Transverse colon (tissue), 4 donors: ENCODE measurements at places on chromosomes 12 and 14.

GRCh38 chr12:112001576-112001975, 11.4 kb downstream of the TMEM116 start:
- H3K4me1 ChIP-seq = peaks cover 7% of the 10 kb centered on the region
- DNase-seq = no peak
- H3K27ac ChIP-seq = no peak overlapping the region
- H3K36me3 ChIP-seq = no peaks in the 10 kb centered on the region
- H3K4me3 ChIP-seq = no peak overlapping the region

DNA sequence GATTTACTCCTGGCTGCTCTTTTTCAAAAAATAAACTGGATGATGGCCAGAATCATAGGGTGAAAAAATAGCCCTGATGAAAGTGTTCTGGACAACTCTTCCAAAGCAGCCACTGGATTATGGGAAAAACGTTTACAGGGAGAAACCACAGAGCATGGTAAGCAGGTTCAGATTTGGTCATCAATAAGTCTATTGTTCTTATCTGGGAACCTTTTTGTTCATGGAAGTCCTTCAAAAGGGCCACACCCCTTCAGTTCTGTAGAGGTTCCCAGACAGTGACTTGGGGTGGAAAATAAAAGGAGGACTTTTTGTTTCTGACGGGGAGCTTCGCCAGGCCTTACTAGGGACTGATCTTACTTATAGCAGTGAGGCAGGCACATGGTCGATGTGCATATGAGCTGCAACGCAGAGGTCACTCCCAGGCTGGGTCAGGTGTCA, 117.4 kb upstream of the SLC38A2 start:
- H3K27me3 ChIP-seq = no peaks in the 10 kb centered on the region
- DNase-seq = no peak

DNA sequence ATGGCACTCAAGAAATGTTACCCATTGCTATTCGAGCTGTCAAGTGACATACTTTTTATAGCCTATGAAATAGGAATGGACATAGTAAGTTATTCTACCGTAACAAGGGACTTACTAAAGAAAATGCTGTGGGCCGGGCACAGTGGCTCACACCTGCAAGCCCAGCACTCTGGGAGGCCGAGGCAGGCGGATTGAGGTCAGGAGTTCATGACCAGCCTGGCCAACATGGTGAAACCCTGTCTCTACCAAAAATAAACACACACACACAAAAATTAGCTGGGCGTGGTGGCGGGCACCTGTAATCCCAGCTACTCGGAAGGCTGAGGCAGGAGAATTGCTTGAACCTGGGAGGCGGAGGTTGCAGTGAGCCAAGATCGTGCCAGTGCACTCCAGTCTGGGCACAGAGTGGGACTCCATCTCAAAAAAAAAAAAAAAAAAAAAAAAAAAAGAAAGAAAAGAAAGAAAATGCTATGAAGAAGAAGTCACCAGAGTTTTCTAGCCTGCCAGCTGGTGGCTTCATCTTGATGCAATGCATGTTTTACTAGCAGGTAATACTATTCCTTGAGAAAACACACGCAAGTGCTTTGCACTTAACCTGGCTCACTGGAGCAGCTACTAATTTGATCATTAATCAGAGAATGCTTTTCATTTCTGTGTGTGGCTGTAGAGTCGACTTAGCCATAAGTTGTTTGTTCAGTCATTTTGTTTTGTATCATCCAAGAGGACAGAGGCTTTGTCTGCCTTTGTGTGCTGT, 166.7 kb upstream of the MYL2 start:
- no peak for DNase-seq
- H3K27me3 ChIP-seq = peaks cover 14% of the 10 kb centered on the region
- no peaks in the 10 kb centered on the region for H3K36me3 ChIP-seq
- H3K27ac ChIP-seq = no peak overlapping the region

DNA sequence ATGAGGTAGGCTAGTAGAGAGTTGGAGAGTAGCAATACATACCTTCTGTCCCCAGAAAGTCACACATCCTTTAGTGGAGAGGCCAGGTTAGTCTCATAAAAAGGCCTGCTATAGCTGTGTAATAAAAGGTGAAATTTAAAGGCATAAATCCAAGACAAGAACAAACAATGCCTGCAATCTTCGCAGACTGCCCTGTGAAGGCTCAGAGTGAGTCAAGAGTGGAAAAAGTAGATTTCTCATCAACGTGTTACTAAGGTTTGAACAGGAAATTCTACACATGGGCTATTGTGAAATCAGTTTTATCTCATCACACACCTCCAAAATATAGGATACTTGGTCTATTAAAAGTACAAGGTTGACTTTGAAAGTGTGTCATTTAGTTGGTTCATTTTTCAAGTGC, at the start of gene KLRC1:
KLRC1 (minus strand) TSS at position 222 of the 400 bp plus-strand sequence. CDS start 2,221 bp downstream, outside the sequence.
- no peaks in the 10 kb centered on the region for H3K36me3 ChIP-seq
- no peak within 1 kb of the TSS for H3K27ac ChIP-seq
- H3K27me3 ChIP-seq = no peaks in the 10 kb centered on the region
- peaks cover 4% of the 10 kb centered on the region for H3K4me1 ChIP-seq
- no peak within 1 kb of the TSS for H3K4me3 ChIP-seq

DNA sequence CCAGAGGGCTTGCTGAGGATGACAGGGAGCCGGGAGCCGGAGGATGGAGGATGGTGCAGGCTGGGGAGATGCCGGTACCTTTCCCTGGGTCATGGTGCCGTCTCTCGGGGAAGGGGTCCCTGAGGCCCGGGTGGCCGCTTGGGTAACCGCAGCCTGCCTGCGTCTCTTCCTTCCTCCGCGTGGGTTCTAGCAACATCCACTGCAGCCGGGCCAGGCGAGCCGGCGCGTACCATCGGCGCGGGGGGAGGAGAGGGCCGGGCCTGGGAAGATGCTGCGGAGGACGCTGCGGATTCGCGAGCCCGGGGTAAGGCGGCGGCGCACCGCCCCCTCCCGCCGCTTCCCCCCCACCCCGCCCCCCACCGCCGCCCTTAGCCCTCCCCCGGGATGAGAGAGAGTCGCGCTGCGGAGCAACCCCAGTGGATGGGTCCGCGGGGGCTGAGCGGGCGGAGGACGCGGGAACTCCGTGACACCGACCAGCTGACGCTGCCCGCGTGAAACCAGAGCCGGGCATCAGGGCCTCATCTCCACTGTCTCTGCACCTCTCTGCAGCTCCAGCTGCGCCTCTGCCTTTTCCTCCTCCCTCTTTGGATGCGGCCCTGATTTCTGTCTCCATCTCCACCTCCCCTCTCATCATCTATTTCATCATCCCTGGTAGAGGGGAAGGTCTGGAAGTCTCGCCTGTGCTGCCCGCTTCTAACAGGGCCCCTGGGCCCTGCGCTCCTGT, at the start of gene FAIM2:
FAIM2 (minus strand) TSS at position 201 of the 724 bp plus-strand sequence; CDS start at position 93, 108 bp downstream.
- no peaks in the 10 kb centered on the region for H3K36me3 ChIP-seq
- H3K4me3 ChIP-seq = peak within 1 kb of the TSS; percentile 20
- DNase-seq = peak; percentile 24
- H3K27me3 ChIP-seq = peaks cover 11% of the 10 kb centered on the region

- no peak overlapping the region for H3K4me3 ChIP-seq
- H3K36me3 ChIP-seq = no peaks in the 10 kb centered on the region
- no peak for DNase-seq
Measured at GRCh38 chr14:54486685-54487084, 2.1 kb downstream of the GMFB start.

GRCh38 chr12:114958538-114958937, 274.6 kb upstream of the TBX3 start:
- H3K27ac ChIP-seq = no peak overlapping the region
- no peaks in the 10 kb centered on the region for H3K27me3 ChIP-seq
- no peak overlapping the region for H3K4me3 ChIP-seq
- H3K36me3 ChIP-seq = no peaks in the 10 kb centered on the region
- DNase-seq = no peak

DNA sequence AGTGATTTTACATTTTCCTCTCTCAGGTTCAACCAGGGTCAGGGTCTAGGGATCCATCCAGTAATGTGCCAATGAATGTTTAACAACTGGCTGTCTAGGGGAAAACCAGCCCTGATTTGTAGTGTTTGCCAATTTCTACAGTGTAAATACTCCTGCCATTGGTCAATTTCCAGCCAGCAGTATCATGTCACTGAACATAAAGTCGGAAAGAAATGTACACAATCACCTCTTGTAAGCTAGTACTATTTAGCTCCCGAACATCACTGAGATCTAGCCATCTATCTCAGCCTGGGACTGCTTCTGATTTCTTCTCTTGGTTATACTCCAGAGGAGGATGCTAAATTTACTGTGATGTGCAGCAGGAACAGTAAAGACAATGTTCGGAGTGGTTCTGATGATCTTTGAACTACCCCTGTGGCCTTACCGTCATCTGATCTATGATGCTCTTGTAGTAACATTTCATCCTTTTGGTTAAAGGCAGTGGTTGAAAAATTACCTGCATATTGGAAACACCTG, 36.7 kb upstream of the EGLN3 start:
- H3K36me3 ChIP-seq = no peaks in the 10 kb centered on the region
- no peak for DNase-seq
- H3K27ac ChIP-seq = no peak overlapping the region
- no peak overlapping the region for H3K4me3 ChIP-seq
- no peaks in the 10 kb centered on the region for H3K27me3 ChIP-seq

GRCh38 chr14:52020161-52020714, 30.9 kb downstream of the RTRAF start:
- H3K4me1 ChIP-seq = peaks cover 29% of the 10 kb centered on the region
- DNase-seq = no peak
- no peak overlapping the region for H3K4me3 ChIP-seq
- H3K27ac ChIP-seq = peak overlapping the region; percentile 66

- H3K4me3 ChIP-seq = no peak overlapping the region
- H3K36me3 ChIP-seq = no peaks in the 10 kb centered on the region
- H3K27ac ChIP-seq = no peak overlapping the region
- no peaks in the 10 kb centered on the region for H3K27me3 ChIP-seq
- DNase-seq = no peak
- H3K4me1 ChIP-seq = no peaks in the 10 kb centered on the region
Measured at GRCh38 chr12:31308116-31308515, 17.8 kb downstream of the SINHCAF start.

GRCh38 chr12:14614704-14615121, 47.0 kb upstream of the PLBD1 start:
- DNase-seq = no peak
- no peaks in the 10 kb centered on the region for H3K36me3 ChIP-seq
- no peak overlapping the region for H3K4me3 ChIP-seq

DNA sequence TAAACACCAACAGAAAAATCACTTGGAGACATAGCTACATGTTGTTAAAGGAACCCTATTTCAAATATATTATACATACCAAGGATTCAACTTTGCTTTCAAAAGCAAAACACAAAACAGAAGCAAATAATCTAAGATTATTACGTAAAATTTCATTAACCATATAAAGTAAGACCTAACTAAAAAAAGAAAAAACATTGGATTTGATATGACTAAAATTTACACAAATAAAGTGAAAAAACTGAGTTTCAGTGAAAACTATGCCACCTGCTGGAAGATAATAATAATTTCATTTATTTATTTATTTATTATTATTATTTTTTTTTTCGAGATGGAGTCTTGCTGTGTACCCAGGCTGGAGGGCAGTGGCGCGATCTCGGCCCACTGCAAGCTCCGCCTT, 45.2 kb downstream of the WDHD1 start:
- H3K27ac ChIP-seq = no peak overlapping the region
- H3K4me1 ChIP-seq = no peaks in the 10 kb centered on the region
- no peak overlapping the region for H3K4me3 ChIP-seq
- DNase-seq = no peak
- H3K27me3 ChIP-seq = no peaks in the 10 kb centered on the region

GRCh38 chr12:54565310-54565985, 16.0 kb downstream of the PDE1B start:
- no peak overlapping the region for H3K27ac ChIP-seq
- H3K4me3 ChIP-seq = no peak overlapping the region
- H3K27me3 ChIP-seq = no peaks in the 10 kb centered on the region
- no peak for DNase-seq
- no peaks in the 10 kb centered on the region for H3K36me3 ChIP-seq

- H3K4me1 ChIP-seq = peaks cover 8% of the 10 kb centered on the region
- H3K4me3 ChIP-seq = no peak within 1 kb of the TSS
- DNase-seq = no peak
- no peaks in the 10 kb centered on the region for H3K36me3 ChIP-seq
- peaks cover 60% of the 10 kb centered on the region for H3K27me3 ChIP-seq
Measured at GRCh38 chr14:57865403-57866198, at the start of gene SLC35F4. Gene SLC35F4, minus strand, starts transcription at chr14:57866092.

- H3K27me3 ChIP-seq = no peaks in the 10 kb centered on the region
- H3K36me3 ChIP-seq = no peaks in the 10 kb centered on the region
- H3K4me3 ChIP-seq = no peak overlapping the region
Measured at GRCh38 chr12:7154901-7155470, 24.8 kb downstream of the CLSTN3 start.

GRCh38 chr12:95286713-95287112, 69.1 kb downstream of the VEZT start:
- H3K4me1 ChIP-seq = no peaks in the 10 kb centered on the region
- H3K4me3 ChIP-seq = no peak overlapping the region
- DNase-seq = no peak
- no peaks in the 10 kb centered on the region for H3K27me3 ChIP-seq

GRCh38 chr12:2800046-2800570, 5.3 kb downstream of the FKBP4 start:
- H3K36me3 ChIP-seq = no peaks in the 10 kb centered on the region
- no peaks in the 10 kb centered on the region for H3K4me1 ChIP-seq
- no peaks in the 10 kb centered on the region for H3K27me3 ChIP-seq
- no peak for DNase-seq

DNA sequence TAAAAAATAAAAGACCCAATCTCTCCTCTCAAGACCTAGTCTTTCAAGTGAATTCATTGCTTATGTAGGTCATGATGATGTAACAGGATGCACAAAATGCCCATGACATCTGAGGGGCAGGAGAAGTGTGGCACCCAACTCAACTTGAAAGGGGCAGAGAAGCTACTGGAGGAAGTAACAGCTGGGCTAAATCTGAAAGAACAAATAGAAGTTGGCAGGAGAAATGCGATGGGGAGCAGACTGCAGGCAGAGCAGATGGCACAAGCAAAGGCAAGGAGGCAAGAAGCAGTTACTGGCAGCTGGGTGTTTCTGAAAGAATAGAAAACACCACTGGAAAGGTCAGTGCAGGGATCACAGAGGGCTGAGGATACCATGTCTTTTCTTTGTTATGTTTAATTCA, 14.6 kb downstream of the SLC38A4 start:
- H3K36me3 ChIP-seq = no peaks in the 10 kb centered on the region
- no peak overlapping the region for H3K27ac ChIP-seq
- H3K4me1 ChIP-seq = no peaks in the 10 kb centered on the region
- no peaks in the 10 kb centered on the region for H3K27me3 ChIP-seq
- no peak for DNase-seq

- no peak overlapping the region for H3K27ac ChIP-seq
- H3K4me1 ChIP-seq = no peaks in the 10 kb centered on the region
- no peak for DNase-seq
- no peak overlapping the region for H3K4me3 ChIP-seq
- no peaks in the 10 kb centered on the region for H3K36me3 ChIP-seq
Measured at GRCh38 chr14:30431552-30431951, 127.4 kb upstream of the G2E3 start.
